ENCODE measurements at places on chromosomes 4 and X.

- no peak for DNase-seq
Observed at GRCh38 chrX:149962859-149963757, 24.8 kb upstream of the EOLA2 start.

DNA sequence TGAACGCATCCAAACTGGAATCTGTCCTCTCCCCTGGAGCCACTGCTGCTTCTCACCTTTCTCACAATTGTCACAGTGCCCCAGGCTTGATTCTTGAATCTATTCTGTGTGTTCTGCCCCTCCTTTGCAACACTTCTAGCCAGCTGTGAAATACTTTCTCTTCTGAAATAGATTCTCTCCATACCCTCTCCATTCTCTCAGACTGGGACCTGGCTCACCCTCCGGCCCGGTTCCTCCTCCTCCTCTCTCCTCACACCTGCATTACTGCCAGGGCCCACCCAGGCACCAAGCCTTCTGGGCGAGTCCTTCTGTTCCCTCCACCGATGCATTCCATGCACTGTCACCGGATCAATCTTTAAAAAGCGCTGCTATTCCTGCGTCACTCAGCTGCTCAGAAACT, 336.1 kb downstream of the UNC5C start:
- no peak for DNase-seq

- DNase-seq = no peak
Observed at GRCh38 chr4:143381189-143382118, 44.8 kb downstream of the GAB1 start.

- DNase-seq = no peak
Observed at GRCh38 chrX:141439651-141440050, 144.9 kb downstream of the SPANXA1 start.

GRCh38 chr4:7855731-7856130, 83.9 kb downstream of the AFAP1 start:
- DNase-seq = no peak

DNA sequence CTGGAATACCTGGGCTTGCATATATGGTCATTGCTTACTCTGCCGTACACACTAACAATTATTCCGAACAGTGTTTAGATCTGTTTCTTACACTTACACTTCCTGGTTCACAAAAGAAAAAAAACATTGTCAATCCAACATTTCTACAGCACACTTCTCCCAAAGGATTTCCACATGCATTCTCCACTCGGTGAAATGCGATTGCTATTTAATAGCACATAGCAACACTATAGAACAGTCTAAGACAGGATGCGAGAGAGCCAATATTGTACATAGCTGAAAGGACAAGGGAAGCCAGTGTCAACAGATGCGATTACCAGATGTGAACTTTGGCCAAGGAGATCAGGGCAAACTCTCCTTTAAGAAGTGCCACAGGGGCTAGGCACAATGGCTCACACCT, 220.7 kb upstream of the GPC4 start:
- DNase-seq = no peak

DNA sequence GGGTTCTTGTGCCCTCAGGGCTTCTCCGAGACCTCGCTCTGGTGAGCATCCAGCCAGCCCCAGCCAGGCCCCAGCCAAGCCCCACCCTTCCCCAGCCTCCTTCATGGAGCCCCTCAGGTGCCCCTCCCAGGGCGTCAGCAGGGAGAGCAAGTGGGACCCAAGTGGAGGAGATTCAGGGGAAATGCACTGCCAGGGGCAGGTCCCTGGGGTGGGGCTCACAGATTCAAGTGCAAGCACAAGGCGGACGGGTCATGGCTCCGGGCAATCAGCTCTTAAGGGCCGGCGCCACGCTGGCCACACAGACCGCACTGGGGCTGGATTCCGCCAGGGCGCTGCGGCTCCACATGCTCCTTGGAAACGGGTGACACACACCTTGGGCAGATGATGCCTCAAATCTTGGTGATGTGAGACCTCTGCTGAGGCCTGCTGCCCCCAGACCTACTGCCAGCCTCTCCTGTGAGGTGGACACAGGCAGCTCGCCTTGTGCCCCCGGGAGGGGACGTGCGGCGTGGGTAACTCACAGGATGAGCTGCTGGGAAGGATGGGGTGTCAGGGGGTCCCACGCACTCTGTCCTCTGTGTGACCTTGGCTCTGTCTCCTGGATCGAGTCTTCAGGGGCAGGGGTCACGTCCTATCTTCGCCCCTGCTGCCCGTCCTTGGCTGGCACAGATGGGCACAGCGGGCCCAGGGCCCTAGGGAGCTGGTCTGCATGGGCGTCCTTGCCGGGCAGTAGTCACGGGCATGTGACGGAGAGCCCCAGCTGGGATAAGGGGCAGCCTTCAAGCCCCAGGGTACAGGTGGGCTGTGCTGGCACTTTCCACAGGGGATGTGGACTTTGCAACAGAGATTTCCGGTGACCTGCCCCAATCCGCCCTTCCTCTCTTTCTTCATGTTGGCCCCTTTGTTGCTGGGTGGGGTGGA, 17.1 kb downstream of the NAT8L start:
- no peak for DNase-seq

GRCh38 chr4:150744570-150744969, 162.6 kb downstream of the MAB21L2 start:
- DNase-seq = no peak

GRCh38 chr4:146638333-146638785, 334 bp upstream of the POU4F2 start:
- DNase-seq = no peak

DNA sequence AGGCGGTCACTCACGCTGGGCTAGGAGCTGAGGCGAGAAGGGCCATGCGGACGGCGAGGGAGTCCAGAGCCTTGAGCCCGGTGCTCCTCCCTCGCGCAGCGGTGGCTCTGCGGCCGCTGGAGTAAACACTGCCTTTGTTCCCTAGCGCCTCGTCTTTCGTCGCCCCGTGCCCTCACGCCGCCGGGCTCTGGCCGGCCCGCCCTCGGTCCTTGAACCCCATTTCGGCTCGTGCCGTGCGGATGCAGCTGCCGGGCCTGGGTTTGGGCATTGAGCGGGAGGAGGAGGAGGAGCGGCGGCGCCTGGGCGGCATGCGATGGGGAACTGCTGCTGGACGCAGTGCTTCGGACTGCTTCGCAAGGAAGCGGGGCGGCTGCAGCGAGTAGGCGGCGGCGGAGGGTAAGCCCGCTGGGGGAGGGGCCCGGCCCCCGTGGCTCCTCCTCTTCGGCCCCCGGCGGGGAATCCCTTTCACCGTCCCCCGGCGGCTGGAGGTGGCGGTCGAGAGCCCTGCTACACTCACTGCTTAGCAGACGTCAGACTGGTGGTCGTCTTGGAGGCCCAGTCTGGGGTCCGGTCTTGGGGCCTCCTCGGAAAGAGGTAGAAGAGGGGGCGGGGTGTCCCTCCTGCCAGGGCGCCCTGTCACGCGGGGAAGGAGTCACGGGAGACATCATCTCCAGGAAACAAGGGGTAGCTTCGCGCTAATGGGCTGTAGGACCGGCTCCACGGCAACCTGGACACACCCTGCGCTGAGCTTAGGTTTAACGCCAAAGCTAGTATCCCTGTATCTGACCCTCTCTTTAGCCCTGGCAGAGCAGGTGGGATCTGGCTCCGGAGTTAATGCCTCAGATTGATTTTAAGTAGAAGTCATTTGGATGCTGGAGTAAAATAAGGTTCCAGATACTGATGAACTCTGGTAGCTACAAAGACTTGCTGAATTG, at the start of gene AP1AR:
Gene AP1AR (plus strand): TSS at position 9 of the 935 bp plus-strand sequence. CDS start 305 bp downstream, at position 314.
- peak; percentile 77 for DNase-seq

DNA sequence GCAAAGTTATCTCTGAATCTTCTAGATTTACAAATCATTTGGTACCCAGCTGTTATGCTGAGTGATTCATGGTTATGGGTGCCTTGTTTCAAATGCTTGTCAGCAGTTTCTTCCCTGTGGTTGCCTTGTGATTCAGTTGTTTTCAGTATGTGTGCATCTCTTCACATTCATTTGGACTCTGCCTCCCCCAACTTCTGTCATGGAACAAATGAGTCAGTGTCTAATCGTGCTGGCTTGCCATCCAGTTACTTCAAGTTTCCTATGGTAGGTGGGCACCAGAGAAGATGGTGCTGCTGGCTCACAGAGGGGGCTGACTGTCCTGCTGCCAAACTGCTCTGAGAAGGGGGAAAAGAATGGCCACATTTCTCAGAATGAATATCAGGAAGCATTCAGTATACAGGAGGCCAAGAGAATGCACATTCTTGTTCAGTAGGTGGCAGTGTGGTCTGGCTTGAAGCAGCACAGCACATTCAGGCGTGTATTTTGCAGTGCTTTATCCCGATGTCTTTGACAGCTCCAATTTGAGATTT, 260.9 kb downstream of the GLUD2 start:
- DNase-seq = peak; percentile 19
